ENCODE measurements at places on chromosomes 4 and X.

DNA sequence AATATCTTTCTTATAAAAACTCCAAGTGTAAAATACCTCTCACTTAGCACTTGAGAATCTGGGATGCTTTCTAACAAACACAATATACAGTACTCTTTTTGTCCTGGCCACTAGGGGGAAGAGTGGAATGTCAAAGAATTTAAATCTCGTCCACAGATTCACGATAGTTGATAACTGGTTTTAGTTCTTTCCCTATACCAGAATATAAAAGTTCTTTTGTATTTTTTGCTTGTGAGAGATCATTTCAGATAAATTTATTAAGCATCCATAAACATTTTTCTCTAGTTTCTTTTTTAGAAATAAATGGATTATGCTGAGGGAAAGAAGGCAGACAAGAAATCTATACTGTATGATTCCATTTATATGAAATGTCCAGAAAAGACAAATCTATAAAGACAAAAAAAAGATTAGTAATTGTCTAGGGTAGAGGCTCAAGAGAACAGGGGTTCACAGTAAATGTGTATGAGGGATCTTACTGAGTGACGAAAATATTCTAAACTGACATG, 50.4 kb downstream of the MGARP start:
- peak; percentile 42 for DNase-seq

- no peak for DNase-seq
These were observed 187.9 kb downstream of the EPHA5 start for GRCh38 chr4:65482410-65482809.

GRCh38 chr4:93203708-93204107, 624.8 kb upstream of the ATOH1 start:
- DNase-seq: no peak

DNA sequence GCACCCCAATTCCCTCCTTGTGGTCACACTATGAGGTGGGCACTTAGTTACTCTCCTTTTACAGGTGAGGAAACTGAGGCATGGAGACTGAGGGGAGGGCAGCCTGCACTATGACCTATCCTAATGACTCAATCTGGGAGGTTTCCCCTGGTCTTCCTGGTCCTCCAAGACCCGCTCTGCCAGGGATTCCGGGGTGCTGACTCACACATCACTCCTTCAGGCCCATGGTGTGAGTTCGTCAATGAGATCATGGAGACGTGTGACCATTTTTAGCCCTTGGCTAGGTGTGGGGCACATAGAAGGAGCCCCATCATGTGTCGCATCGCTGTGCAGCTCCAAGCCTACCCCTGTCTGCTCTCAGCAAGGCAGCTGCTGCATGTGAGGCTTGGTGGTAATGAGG, 32.4 kb upstream of the BCOR start:
- DNase-seq: no peak

DNA sequence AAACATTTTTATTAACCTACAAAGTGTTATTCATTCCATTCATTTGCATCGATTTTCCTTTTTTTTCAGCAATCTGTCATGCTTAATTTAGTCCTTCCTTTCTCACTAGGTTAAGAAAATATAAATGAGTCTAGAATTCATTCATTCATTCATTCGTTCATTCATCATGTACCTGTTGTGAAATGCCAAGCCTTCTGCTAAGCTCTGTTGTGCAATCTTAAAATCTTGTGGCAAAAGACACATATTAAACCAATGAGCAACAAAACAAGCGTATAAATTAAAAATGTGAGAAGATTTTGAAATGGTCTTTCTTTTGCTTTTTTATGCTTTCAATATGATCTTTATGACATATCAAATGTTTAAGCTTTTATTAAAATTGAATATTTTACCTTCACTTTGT, 88.6 kb upstream of the MAD2L1 start:
- no peak for DNase-seq

DNA sequence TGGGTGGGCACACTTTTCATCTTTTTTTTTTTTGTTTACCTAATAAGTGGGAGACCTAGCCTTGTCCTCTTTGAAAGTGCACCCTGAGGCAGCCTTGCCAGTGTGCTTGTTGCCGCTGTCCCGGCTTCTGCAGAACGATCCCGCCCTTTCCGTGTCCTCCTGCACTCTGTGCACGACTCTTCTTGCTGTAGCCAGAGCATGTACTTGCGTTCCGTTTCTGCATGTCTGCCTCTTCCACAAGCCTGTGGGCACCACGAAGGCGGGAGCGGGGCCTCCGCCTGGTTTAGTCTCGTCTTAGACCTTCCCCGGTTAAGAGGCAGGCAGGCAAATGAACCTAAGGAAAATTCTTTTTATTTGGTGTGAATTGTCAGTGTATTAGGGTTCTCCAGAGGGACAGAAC, 32.6 kb upstream of the TBC1D14 start:
- no peak for DNase-seq

DNA sequence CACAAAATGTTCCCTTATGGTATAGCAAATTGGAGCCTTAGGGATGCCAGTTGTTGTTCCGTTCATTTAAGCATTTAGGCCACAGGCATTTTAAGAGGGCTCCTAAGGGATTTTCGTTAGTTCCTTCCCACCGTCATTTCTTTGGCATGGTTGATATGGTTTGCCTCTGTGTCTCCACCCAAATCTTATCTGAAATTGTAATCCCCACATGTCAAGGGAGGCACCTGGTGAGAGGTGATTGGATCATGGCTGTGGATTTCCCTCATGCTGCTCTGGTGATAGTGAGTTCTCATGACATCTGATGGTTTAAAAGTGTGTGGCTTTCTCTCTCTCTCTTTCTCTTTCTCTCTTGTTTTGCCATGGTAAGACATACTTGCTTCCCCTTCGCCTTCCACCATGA, 104.1 kb downstream of the ASB9 start:
- DNase-seq: no peak

- peak; percentile 59 for DNase-seq
These were observed 8.6 kb upstream of the TKTL2 start for GRCh38 chr4:163482190-163482589.

GRCh38 chrX:150781677-150782076, 88.5 kb downstream of the MTMR1 start:
- no peak for DNase-seq

- no peak for DNase-seq
These were observed 142.3 kb upstream of the F9 start for GRCh38 chrX:139388254-139388653.

GRCh38 chr4:148060264-148061140, 328.6 kb downstream of the ARHGAP10 start:
- DNase-seq: peak; percentile 30

DNA sequence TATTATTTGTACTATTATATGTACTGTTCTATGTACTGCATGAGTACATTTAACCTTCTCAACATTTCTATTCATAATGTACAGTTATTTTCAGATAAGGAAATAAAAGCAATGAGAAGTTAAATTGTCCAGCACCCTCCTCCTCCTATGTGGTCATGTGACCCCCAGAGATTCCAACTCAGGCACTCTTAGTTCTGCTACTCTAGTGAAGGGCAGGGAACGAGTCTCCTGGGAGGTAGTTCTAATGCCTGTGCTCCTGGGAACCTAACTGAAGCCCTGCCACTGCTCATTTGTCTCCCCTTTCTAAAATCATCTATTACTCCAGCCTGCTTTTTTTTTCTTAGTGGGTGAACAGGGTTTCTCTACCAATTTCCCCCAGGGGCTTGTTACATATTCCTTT, 105.9 kb upstream of the GPRIN3 start:
- no peak for DNase-seq

DNA sequence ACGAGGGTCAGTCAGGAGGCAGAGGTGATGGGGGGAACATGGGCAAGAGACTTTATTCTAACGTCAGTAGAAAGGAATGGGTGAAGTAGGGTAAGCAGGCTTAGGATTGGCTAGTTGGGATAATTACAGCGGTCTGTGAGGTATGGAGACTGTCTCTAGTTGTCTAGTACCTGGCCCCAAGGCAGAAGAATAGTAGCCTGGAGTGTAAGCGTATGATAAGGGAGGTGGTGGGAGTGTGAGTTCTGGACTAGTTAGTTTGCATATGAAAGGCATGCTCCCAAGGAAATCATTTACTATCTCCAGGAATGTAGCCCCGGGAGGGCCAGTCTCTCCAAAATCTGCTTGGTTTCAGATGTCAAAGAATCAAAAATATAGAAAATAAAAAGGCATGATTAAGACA, 219.6 kb upstream of the ANXA3 start:
- DNase-seq: no peak

DNA sequence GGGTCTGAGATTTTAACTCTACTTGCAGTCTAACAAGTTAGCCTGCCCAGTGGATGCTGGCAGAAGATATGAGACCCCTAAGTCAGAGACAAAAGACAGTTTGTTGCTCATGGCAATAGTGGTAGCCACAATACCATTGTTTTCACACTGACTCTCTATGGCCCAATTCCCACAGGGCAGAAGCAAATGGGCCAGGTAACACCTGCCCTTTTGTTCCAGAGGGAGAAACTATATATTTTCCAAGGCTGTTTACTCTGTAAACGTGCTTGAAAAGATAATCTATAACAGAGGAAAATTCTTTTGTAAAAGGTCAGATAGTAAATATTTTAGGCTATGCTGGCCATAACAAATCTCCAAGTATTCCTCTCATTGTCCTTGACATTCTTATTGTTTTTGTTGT, 57.2 kb upstream of the NPNT start:
- DNase-seq: no peak

DNA sequence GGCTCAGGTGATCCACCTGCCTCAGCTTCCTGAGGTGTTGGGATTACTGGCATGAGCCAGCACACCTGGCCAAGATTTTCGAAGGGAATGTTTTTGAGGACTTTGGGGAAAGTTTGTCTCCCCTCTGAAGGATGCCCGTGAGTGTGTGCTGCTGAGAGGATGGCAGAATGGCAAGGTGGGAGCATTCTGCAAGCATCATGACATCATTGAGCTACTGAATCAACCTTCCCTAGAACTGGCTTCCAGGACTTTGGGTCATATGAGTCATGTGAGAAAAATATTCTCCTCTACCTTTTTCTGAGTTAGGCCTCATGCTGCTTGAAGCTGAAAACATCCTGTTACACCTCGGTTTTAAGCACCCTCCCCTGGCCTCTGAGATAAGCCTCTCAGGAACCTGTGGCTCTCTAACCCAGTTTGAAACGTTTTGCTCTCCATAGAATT, 31.0 kb downstream of the TMEM131L start:
- no peak for DNase-seq

DNA sequence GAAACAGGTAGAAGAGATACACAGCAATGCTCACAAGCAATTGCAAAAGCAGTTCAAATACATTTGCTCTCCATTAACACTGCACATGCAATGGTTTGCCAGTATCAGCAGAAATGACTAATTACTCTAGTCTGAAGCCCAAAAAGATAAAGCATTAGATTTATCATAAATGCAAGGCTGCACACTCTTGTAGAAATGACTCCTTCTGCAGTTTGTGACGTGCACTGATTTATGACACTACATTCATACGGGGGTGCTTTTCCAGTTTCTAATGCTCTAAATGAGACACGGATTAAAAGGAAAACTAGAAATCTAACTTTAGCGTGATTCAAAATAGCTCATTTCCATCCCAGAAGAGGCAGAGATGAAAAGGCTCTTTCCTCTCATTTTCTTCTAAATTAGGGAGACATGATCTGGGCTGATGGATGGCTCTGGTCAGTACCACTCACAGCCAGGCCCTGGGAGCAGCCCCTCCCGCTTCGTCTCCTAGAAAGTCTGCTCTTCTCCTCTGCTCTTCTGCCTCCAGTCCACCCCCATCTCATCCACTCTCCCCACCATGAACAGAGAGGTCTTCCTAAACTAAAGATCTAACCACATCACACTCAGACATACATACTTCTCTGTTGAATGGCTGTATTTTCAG, 33.2 kb downstream of the PPP2R2C start:
- DNase-seq: no peak

DNA sequence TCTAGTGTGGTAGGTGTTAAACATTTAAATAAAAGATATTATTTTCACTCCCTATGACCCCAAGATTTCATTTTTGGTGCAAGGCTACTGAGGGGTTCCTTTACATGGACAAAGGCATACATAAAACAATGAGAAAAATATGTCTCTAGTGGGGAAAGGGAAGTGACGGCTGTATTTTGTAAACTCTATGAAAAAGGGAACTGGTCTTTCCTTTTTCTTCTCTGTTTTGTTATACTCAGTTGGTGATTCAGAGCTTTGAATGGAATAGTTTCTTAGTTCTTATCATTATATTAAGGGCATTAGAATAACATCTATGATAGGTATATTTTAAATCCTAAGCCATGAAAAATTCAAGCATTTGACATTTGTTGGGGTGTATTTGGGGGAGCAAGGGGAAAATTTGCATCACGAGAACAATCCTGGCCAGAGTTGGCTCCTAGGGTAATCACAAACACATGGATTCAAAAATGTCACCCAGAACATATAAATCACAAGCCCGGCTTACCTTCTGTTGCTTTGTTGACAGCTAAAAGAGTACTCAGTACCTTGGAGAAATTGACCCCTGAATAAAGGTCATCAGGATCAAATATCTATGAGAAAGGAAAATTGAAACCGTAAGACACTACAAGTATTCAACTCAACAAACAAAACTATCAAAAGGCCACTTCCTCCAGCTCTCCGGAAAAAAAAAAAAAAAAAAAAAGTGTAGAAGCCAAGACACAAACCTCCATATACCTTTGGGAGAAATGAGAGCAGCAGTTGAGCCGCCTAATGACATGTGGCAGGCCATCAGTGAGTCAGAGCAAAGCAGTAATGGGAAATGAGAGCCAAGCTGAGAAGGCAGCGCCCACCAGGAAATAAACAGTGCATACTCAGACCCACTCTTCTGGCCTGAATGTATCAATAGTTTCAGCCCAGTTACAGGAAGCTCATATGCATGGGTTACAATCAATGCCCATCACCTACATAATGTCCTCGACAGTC, 33.4 kb downstream of the ARHGEF6 start:
- peak; percentile 49 for DNase-seq

- DNase-seq: no peak
These were observed 51.5 kb downstream of the TSPAN5 start for GRCh38 chr4:98606894-98607293.

GRCh38 chr4:4330794-4331193, 40.7 kb downstream of the ZBTB49 start:
- no peak for DNase-seq

DNA sequence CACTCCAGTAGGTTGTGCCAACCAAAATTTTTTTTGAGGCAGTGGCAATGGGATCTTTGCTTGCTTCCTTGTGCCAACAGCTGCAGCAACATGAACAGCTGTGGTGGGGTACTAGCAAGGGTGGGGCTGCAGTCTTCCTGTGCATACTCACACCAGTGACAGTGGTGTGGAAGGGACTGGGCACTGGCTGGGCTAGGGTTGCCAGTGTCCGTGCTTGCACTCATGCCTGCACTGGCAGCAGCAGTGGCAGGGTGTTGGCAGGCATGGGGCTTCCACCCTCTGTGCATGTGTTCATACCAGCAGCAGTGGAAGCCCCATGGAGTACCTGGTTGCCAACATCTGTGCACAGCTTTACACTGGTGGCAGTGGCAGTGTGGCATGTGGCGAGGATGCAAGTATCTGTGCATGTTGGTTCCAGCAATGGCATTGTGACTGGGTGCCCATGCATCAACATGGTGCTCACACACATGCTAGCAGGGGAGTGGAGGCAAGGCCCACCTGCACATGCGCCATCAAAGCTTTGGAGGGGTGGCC, 1312.6 kb downstream of the PCDH18 start:
- DNase-seq: no peak

DNA sequence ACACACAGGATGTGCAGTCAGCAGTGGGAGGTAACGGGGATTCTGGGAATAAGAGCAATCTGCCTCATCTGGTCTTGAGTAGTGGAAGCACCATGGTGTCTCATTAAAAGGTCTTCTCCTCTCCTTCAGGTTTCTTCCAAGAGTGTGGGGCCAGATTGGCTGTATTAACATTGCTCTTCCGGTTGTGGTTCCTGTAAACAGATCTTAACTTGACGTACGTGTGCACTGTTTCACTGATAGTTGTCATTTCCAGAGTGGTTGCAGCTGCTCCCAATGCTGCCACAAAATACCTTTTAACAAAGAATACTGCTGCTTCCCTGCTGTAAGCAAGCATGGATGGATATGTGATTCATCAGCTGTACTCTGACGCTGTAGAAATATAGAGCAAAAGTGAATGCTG, 1443.4 kb upstream of the TENM3 start:
- DNase-seq: no peak

All from inflammatory macrophage treated with lipopolysaccharide for 1 hour (primary cell).